Activated CD4-positive, alpha-beta T cell treated with anti-CD3 and anti-CD28 coated beads for 36 hours (primary cell): ENCODE measurements at places on chromosomes 6 and 20.

DNA sequence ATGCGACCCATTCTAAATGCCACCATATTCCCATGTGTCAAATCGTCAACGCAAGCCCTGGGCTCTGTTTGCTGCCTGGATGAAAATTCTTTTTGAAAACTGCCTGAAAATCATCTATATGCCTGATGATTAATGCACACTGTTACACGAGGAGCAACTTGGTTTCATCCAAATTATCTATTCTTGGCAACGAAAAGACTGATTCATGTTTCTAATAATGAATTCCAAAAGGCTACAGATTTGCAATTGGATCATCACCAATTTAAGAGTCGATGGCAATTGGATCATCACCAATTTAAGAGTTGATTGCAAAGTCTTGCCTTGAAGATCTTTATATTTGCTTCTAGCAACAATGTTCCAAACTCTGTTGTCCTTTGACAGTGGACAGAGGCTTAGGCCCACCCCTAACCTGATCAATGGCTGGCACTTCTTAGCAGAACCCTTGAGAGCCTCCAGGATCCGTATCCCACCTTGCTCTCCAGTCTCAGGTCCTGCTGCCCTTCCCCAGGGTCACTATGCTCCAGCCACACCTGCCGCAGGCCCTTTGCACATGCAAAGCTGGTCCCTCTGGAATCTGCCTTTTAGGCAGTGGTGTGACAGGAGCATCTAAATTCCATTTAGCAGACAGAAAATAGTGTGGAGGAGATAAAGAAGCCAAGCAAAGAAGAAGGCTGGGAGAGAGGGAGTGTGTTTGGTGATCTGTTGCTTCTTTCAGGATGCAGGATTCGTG lies 460.9 kb upstream of the SULF2 start:
- no peak for DNase-seq

GRCh38 chr6:142845143-142845571 lies 99.8 kb downstream of the HIVEP2 start:
- no peak for DNase-seq

DNA sequence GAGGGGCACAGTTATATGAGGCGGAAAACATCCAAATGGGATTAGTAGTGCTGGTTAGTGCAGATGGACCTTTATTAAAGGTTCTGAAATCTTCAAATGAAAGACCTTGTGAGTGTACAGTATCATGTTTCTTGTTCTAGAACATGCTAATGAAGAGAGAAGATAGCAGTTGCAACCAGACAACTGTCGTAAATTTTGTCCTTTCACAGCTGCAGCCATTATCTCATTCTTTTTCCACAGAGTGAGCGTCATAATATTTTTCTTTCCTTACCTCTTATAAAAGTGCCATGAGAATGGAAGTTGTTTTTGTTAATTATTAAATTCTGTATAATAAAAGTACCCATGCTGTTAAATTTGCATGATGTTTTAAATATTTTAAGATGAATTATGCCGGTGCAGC lies 4.4 kb upstream of the C6orf163 start:
- DNase-seq = no peak

GRCh38 chr20:41387444-41387851 lies 20.8 kb upstream of the EMILIN3 start:
- DNase-seq = no peak

- no peak for DNase-seq
Observed at GRCh38 chr20:37590938-37591490, 63.3 kb upstream of the BLCAP start.

DNA sequence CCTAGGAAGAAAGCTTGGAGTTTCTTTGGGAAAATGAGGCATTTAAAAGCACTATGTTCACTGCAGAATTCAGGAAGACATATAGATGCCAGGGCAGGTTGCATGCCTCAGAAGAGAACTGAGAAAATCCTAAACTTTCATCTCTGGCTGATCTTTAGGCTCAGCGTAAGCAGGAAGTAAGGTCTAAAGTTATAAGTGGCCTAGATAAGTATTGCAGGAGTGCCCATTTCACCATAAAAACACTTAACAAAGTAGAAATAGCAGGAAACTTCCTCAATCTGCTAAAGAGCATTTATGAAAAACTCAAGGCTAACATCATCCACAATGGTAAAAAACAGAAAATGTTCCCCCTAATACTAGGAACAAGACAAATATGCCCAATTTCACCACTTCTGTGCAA lies 320.3 kb downstream of the BMP2 start:
- no peak for DNase-seq

DNA sequence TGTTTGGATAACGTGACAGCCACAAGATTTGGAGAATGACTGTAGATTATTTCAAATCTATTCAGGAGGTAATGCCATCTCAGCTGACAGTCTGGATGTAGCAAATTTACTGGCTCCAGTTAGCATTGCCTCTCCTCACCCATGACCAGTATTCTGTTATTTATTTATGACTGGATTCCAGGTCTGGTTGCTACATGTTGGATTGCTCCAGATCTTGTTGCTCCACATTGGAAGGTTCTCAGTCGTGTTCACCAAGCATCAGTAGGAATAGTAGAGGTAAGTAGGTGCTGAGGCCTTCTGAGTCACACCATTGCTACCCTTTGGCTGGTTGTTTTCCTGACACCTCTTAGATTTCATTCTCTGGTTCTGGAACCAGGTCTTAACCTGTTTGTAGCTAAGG lies 69.5 kb upstream of the ELOVL5 start:
- no peak for DNase-seq

GRCh38 chr6:87078983-87079616 lies 15.8 kb downstream of the CGA start:
- DNase-seq = peak; percentile 76

GRCh38 chr20:3766422-3767109 lies 987 bp downstream of the ADISSP start:
- DNase-seq = no peak

DNA sequence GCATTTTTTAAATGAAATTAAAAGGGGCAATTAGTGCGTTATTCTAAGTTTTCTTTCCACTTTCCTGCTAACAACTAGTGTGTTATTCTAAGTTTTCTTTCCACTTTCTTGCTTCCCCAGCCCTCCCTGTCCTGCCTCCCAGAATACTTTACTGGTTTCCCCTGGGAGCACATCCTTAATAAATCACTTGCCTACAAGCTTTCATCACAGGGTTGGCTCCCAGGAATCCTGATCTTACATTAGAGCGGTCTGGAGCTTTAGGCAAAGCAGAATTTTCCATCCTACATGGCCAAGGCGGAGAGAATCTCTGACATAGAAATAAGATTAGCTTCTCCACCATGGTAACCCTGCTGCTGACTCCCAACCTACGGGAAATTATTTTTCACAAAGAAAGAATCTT lies 150.4 kb downstream of the BFSP1 start:
- no peak for DNase-seq

GRCh38 chr6:30972816-30973215 lies 10.7 kb upstream of the MUC21 start:
- DNase-seq = no peak

- DNase-seq = no peak
Observed at GRCh38 chr6:105713474-105714118, 310.7 kb upstream of the PREP start.

GRCh38 chr6:135478626-135479025 lies 18.9 kb downstream of the AHI1 start:
- DNase-seq = no peak

GRCh38 chr6:154995254-154996015 lies at the start of gene TIAM2:
Gene TIAM2, plus strand, starts transcription at chr6:154995315. Its CDS starts 133,909 bp downstream, at chr6:155129224.
- peak; percentile 59 for DNase-seq

DNA sequence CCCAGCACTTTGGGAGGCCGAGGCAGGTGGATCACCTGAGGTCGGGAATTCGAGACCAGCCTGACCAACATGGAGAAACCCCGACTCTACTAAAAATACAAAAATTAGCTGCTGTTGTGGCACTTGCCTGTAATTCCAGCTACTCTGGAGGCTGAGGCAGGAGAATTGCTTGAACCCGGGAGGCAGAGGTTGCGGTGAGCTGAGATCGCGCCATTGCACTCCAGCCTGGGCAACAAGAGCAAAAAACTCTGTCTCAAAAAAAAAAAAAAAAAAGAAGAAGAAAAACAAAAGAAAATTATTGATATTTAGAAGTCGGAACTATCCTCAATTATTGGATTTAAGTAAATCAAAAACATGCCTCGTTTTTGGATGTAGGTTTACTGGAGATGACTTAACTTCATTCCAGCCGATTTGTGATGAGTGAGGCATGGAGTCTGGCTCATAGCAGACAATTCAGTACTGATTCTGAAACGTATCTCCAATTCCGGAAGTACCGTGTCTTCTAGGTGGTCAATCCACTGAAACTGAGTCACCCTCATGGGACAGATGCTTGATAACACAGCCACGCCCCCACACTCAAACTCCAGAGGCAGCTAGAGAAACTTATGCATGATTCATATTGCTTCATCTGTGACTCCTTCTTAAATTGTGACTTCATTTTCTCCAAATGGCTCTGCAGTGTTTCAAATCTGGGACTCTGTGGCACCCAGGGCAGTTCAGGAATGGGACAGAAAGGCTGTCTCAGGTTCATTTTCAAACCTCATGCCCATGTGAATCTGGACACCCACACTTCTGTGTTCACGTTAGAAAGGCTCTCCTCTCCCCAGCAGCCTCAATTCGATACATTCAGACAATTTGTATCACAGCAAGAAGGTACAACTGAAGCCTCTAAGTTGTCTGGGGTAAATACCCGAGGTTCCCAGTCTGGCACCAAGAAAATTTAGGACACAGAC lies 110.4 kb upstream of the ARMC2 start:
- peak; percentile 58 for DNase-seq

GRCh38 chr6:90078513-90079289 lies 184.4 kb downstream of the GJA10 start:
- DNase-seq = peak; percentile 87

GRCh38 chr6:100121854-100122609 lies 128.0 kb upstream of the MCHR2 start:
- DNase-seq = no peak

DNA sequence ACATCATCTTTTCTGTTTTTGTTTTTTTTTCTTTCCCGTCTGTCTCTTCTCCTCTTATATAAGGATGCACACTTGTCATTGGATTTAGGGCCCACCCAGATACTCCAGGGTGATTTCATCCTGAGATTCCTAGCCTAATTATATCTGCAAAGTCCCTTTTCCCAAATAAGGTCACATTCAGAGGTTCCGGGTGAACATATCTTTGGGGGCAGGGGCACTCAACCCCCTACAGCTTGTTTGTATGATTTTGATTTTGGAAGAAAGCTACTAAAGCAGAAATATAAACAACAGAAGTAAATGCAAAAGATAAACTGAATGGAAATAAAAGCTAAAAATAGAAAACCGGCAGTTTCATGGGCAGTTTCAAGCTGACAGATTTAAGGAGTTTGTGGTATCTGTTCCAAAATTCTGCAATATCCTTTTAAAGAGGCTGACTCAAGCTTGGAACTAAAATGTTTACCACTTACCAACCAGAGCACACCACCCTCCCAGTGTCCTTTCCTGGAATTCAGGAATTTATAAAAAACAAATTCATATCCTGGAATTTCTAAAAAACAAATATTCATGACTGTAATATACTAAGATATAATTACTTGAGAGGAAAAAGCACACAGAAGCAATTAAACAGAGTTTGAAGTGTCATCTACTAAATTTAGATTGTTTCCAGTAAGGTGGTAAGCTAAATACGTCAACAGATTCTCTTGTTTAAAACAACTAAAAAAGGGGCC lies 100.0 kb upstream of the CARMIL1 start:
- DNase-seq = no peak

DNA sequence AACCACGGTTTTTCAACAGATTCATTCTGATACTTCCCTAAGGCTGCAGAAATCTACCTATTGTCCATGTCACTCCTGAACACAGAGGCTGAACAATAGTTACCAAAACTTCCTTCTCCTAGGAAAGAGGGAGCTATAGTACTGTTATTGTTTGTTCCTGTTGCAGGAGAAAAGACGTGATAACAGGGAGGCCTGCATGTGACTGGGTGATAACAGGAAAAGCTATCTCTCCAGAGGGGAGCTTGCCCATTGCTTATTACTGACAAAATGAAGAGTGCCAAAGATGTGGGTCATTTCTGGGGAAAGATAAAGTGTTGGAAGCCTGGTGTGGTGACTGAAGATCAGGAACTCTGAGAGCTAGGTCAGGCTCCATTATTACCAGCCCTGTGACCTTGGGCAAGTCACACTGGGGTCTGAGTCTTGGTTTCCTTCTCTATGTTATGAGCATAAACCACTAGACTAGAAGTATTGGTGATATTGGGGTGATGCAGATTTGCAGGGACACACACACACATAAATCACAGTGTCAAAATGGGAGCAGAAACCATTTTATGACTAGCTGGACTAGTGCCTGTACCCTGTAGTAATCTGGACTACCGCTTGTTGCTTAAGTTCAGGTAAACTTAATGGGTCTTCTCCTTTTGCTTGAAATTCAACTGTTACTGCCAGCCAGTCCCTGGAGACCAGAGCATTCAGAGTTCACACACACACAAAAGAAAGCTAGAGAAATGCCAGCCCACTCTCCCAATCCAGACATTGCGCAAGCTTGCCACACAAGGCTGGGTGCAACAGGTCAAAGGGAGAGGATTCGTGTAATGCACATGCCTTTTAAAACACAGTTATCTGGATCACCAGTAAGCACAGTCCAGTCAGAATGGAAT lies 136.0 kb upstream of the CNR1 start:
- no peak for DNase-seq

GRCh38 chr6:55943329-55943728 lies 67.9 kb upstream of the BMP5 start:
- DNase-seq = no peak

DNA sequence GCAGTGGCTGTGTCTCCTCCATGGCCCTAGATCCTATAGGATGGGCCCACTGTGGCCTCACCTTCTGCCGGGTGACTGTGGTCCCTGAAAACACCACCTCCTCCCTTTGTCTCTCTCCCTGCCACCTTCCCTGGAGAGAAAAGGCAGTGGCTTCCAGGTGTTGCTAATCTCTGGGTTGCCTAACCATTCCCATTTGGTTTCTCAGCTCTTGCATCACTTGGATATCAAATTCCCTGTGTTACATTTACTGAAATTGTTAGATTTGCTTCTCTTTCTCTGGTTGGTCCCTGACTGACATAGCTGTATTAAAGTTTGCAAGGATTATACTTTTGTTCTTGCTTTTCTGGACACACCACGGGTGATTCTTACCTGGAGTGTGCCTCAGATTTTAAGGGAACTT lies 9.3 kb upstream of the ZFP64 start:
- no peak for DNase-seq

DNA sequence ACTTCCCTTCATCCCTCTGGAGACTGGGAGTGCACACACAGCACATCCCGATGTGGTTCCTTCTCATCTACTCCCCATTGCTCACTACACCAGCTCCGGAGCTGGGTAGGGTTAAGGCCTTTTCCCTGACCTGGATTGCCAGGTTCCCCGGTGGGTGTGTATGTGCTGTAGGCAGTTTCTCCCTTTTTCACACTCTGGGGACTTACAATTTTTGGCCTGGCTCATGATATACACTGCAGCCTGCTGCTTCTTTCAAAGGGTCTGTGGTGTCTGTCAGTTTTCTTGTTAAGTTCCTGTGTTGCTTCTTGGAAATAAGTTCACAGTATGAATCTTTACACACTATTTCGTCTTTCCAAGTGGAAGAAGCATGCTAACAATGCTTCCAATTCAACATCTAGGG lies 405.5 kb downstream of the UTRN start:
- no peak for DNase-seq
